ENCODE measurements at places on chromosomes 1 and 21. TPM values are rescaled to one million over a fixed set of nuclear protein-coding genes. Genes with fewer than 3 reads are reported as not detected.

DNA sequence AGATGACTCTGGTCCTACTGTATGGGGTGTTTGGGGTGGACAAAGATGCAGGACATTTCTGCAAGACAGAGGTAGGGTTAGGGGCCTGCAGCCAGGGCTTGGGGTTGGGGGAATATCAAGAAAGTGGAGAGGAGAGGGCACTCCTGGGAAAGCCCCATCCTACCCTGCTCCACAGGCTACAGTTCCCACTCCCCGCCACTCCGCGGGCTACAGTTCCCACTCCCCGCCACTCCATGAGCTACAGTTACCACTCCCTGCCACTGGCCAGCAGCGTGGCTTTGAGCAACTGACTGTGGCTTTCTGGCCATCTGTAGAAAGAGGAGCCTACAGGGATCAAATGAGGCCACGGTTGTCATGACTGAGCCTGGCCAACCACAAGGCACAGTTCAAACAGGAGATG lies 93.8 kb upstream of the GRIK3 start:
- no peak for DNase-seq

- DNase-seq, result no peak
Measured at GRCh38 chr21:43619856-43620255, 39.4 kb downstream of the HSF2BP start.

DNA sequence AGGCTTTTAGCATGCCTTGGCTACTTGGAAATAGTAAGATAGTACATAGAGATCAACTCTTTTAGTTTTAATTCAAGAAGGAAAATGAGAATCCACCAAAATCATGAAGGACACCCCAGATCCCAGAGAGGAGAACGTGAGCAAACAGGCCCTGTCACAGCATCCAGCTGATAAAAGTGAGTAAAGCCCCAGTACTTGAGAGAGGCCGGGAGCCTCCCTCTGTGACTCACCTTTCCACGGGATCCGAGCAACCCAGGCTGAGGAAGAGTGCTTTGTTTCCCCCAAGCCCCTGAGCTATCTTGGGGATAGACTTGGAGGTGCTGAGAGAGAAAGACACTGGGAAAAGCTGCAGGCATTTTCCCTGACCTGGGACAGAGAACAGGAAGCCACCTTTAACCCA lies 238.6 kb downstream of the DUSP10 start:
- DNase-seq, result no peak

DNA sequence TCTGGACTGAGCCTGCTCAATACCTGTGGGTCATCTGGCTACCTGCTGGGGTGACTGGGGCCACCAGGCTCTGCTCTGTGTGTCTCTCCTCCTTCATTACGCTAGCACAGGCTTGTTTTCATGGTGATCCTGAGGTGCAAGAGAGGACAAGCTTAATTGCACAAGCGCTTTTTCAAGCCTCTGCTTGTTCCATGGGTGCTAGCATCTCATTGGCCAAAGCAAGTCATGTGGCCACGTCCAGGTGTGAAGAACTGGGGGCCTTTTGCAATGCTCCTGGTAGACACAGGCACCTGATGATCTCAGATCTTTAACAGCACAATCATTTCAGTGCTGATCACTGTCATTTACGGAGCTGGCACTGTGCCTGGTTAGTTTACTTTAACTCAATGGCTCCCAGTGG lies 114.6 kb downstream of the KAZN start:
- DNase-seq, result no peak

- no peak for DNase-seq
Measured at GRCh38 chr1:2248127-2248826, 20.2 kb downstream of the SKI start.

GRCh38 chr1:19878637-19878985 lies 3.6 kb upstream of the OTUD3 start:
- DNase-seq, result no peak

DNA sequence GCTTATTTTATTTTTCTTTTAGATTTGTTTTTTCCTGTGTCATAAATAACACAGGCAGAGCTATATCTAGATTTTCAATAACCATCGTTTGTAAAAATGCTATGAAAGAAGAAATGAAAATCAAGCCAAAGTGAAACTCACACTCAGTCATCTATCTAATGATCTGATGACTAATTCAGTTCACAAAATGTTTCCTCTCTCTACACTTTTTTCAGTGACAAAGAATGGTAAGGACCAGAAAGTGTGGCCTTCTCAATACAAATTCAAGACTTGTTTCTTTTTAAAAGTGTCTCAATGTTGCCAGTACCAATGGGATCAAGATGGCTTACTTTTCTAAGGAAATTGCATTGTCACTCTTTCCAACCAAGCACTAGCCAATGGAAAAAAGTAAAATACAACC lies 282.8 kb upstream of the PKN2 start:
- DNase-seq, result no peak

DNA sequence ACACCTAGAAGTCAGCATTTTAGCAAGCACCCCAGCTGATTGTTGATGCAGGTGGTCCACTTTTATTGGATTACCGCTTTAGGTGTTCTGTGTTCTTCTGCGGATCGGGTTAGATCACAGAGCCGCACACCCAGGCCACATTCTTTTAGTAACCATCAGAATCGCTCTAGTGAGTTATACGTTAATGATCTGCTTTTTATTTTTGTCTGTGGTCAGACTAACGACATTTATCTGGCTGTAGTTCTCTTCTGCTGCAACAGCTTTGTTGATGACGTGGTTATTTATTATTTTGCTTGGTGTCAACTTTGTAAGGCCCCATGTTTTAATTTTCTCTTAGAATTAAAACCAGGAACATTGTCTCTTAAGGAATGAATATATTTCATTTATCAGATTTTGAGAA lies 18.2 kb downstream of the SCCPDH start:
- no peak for DNase-seq

DNA sequence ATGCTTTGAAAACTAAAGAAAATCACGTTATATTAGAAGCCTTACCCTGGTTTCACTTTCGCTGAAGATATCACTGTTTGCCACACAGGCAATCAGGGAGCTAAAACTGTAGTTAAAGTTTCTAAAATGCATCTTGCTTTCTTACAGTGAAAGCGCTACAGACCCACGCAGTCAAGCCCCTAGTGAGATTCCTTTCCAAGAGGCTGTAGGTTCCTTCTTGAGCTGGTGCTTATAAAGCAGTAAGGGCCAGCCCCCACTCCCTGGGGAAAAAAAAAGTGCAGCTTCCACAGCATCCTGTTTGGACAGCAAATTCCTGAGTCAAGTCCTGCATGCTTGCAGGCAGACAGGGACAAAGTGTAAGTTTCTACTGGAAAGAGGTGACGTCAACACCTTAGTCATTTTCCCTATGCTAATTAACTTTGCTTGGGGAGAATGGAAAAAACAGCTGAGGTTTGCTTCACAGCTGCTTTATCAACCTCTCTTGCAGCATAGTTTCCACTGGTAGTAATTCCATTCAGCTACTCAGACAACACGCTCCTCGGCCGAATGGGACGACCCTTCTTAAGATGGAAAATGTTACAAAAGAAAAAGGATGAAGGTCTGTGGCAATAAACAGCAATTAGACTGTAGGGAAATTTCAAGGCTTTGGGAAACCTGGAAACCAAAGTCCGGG lies 14.7 kb upstream of the KCNE1 start:
- peak; percentile 91 for DNase-seq

- no peak for DNase-seq
Measured at GRCh38 chr1:91754348-91754747, 131.6 kb downstream of the TGFBR3 start.

GRCh38 chr1:95754412-95754811 lies 520.4 kb downstream of the RWDD3 start:
- no peak for DNase-seq

GRCh38 chr1:44315521-44315920 lies 39.5 kb downstream of the ERI3 start:
- no peak for DNase-seq

- DNase-seq, result no peak
Measured at GRCh38 chr1:117658676-117659075, 52.8 kb downstream of the TENT5C start.

GRCh38 chr1:22077728-22078127 lies 25.2 kb downstream of the CDC42 start:
- DNase-seq, result no peak

GRCh38 chr1:21121764-21122471 lies 54.8 kb downstream of the EIF4G3 start:
- no peak for DNase-seq

- DNase-seq, result no peak
Measured at GRCh38 chr21:34530261-34530660, 18.3 kb upstream of the KCNE1 start.

DNA sequence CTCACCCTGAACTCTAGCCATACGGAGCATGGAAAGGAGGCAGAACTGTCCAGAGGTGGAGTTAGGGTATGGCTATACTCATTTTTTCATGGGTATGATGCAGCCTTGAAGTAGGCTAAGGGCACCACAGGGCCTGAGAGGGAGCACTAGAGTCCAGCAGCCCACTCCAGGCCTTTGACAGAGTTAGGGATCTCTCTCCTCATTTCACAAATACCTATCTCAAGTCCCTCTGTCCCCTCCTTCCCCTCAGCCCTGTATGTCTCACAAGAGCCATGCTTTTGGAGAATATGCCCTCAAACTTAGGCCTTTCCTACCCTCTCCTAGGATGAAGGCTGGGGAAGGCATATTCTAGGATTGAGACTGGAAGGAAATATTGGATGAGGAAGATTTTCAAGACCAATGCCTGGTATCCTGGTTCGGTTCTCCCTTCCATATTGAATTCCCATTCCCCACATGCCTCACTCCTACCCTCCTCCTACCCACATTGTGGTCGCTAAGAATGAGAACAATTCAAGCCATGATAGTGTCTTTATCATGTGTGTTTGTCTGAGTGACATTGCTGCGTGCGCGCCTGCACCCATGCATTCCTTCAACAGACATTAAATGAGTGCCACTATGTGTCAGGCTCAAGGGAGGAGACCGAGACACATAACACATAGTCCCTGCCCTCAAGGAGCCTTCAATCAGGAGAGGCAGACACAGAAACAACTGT lies 2.6 kb upstream of the NECTIN4 start:
- peak; percentile 36 for DNase-seq

- DNase-seq, result no peak
Measured at GRCh38 chr1:116966791-116967190, 34.8 kb upstream of the CD101 start.

DNA sequence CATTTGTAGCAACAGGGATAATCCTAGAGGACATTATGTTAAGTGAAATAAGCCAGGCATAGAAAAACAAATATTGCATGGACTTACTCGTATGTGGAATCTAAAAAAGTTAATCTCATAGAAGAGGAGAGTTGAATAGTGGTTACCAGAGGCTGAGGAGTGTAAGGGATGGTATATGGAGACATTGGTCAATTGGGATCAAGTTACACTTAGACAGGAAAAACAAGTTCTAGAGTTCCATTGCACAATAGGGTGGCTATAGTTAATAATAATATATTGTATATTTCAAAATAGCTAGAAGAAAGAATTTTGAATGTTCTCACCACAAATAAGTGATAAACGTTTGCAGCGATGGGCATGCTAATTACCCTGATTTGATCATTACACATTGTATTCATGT lies 354.6 kb downstream of the SEC16B start:
- no peak for DNase-seq

- no peak for DNase-seq
Measured at GRCh38 chr1:31264790-31265386, 25.2 kb upstream of the NKAIN1 start.

GRCh38 chr1:83692524-83693381 lies 306.2 kb downstream of the TTLL7 start:
- DNase-seq, result peak; percentile 30

DNA sequence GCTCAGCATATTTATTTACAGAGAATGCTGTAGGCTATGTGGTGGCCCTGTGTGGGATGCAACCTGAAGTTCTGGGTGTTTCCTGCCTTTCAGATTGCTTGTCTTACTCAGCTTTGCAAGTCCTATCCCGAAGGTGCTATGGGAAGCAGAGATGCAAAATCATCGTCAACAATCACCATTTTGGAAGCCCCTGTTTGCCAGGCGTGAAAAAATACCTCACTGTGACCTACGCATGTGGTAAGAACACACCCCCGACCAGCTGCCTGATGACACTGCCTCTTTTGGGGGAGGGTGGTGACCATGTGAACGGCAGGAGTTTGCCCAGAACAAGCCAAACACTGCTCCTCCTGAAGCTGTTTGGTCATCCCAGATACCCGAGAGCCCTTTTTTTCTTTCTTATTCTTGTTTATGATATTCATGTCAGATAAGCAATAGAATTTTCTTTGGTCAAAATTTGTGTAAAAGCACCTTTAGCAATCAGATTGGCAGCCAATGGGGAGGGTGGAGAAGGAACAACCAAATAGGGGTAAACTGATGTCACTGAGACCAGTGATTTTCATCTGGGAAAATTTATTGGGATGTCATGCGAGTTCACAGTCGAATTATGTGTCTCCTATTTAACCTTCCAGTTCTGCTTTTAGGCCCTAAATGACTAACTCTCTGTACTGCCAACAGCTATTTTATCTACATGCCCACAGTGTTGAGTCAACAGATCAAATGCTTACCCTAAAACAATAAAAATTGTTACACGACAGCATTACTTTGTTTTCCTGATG lies 82.6 kb downstream of the EVA1C start:
- DNase-seq, result peak; percentile 70

- DNase-seq, result no peak
Measured at GRCh38 chr1:221206076-221206475, 326.8 kb downstream of the HLX start.

- no peak for DNase-seq
Measured at GRCh38 chr21:36990508-36991205, 15.8 kb upstream of the RIPPLY3 start.

DNA sequence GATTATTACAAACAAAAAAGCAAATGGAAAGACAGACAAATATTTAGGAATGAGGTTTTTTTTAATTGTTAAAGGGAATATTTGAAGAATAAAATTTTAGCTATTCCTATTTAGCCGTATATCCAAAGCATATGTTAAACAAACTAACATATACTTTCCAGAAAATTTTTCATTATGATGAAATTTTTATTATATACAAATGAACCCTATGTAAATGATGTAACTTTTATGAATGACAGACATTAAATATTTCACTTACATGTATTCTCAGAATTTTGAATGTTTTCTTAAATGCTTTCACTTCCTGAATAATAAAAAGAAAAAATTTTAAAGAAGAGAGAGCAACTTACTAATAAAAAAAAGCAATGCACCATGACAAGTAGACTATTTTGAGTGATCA lies 15.8 kb downstream of the LHX9 start:
- DNase-seq, result no peak

- no peak for DNase-seq
Measured at GRCh38 chr1:26114165-26114927, 2.7 kb downstream of the PDIK1L start.

- peak; percentile 50 for DNase-seq
Measured at GRCh38 chr1:222880587-222880986, 65.7 kb downstream of the DISP1 start.

MCOLN3 gene
- total RNA-seq, result 0.36 TPM

C1QA gene
- not detected for total RNA-seq

MTMR11 gene
- total RNA-seq, result 1.3 TPM

ALX3 gene
- 0.11 TPM for total RNA-seq

GCSAML gene
- not detected for total RNA-seq

FCMR gene
- not detected for total RNA-seq

ADORA1 gene
- total RNA-seq, result 8.5 TPM

PPIAL4G gene
- not detected for total RNA-seq

WDR64 gene
- total RNA-seq, result not detected

SYTL1 gene
- 14.7 TPM for total RNA-seq

SAMD13 gene
- total RNA-seq, result 1.7 TPM
